ENCODE measurements at places on chromosomes 16 and 17.

- no peak for DNase-seq
Measured at GRCh38 chr17:16438173-16438556, 22.8 kb downstream of the TRPV2 start.

GRCh38 chr17:79650283-79650682 lies 39.4 kb upstream of the RBFOX3 start:
- DNase-seq, result no peak

DNA sequence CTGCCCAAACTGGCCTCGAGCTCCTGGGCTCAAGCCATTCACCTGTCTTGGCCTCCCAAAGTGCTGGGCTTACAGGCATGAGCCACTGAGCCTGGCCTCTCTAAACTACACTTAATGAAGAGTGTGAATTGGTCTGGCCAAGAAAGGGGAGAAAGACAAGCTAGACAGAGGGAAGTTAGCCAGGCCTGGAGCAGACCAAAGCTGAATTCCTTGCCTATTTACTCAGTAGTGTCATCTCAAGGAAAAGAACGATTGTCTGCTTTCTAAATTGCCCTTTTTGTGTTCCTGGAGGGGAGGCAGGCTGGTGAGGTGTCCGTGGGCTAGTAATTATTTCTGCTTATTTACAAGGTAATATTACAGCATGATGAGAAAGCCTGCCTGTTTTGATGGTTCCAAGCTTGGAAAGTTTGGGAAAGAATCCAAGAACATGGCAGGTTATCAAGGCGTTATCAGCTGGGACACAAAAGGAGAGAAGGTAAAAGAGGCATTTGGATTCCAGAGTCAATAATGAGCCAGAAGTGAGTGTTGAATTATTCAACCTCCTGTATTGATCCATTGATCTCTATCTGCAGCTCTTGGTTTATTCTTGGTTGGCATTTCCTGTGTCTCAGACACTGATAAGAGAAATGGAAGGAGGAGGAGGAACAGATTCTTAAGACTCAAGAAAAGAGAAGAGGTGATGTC lies 6.3 kb upstream of the CBFB start:
- no peak for DNase-seq

DNA sequence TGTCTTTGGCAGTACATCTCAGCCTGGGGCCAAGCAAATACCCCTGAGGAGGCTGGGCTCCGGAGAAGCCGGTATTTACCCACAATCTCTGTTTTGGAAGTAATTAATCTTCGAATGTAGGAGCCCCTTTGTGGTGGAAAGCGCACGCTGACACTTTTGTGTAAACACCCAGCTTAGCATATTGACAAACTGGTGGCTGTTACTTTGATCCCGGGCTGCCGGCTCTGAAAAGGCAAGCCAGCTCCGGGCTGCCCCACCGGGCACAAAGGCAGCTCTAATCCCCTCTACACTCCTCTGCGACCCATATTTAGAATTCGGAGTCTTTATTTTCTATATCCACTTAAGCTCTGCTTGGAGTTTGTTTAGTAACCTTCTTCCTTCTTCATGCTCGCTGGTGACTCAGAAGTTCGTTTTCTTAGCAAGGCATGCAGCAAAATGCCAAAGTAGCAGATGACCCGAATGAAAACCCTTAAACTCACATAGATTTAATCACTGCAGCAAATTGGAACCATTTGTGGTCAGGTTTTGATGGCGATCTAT lies 144.0 kb upstream of the IRX3 start:
- no peak for DNase-seq

GRCh38 chr17:16470265-16470664 lies 21.7 kb downstream of the LRRC75A start:
- DNase-seq, result no peak

- DNase-seq, result no peak
Measured at GRCh38 chr16:1771864-1772361, 570 bp upstream of the NME3 start.

DNA sequence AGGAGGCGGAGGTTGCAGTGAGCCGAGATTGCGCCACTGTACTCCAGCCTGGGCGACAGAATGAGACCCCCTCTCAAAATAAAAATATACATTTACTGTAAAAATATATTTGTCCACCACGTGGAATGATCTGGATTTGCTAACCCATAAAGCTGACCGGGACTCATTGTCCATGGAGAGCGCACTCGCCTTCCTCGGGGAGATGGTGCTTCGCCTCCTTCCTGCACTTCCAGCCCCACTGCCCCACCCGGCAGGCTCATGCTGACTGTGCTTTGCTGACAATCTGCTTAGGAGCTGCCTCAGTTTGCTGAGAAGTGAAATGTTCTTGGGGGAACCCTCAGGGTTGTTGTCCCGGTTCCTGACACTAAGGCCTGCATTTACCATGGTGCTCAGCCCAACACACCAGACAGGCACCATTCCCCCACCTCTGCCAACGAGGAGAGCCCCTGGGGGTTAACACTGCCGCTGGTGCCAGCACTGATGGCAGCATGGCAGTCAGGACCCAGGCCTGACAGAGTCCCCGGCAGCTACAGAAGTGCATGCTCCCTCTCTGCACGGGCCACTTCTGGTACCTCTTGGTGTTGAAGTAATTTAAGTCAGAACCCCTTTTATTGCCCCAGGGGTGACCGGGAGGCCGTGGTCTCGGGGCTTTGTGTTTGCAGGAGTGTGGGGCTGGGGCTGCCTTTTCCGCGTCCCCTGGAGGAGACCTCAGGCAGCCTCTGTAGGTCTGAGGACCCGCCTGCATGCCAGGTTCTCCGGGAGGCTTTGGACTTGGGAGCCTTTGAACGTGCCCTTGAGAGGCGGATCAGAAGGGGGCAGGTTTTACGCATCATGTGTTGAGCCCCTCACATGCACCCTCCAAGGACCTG lies 2.5 kb downstream of the NUBP2 start:
- no peak for DNase-seq

GRCh38 chr17:9142772-9143494 lies 121.6 kb downstream of the NTN1 start:
- no peak for DNase-seq

- DNase-seq, result no peak
Measured at GRCh38 chr16:83366228-83366627, 441.6 kb upstream of the HSBP1 start.

DNA sequence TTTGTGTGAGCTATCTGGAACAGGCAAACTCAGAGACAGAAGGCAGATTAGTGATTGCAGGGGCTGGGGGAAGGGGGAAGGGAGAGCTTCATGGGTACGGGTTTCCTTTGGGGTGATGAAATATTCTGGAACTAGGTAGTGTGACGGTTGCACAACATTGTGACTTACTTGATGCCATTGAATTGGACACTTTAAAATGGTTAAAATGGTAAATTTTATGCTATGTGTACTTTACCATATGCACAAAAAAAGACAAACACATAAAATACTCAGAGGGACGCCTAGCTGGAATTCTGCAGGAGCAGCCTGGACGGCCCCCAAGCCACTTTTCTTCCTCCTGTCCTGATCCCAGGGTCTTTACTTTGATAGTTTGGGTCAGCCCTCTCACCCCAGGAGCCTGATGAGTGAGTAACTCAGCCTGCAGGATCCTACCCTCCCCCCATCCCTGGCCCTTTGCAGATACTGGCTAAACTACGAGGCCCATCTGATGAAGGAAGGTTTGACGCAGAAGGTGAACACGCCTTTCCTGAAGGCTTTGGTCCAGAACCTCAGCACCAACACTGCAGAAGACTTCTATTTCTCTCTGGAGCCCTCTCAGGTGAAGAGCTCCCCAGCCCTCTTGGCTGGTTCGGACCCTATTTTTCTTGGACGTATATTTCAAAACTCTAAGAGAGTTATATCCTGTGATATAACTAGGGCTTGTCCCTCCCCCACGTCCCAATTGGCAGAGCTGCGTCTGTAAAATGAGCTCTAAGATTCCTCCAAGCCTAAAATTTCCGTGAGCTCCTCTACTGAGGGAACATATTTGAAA lies 7.8 kb downstream of the ADGRG3 start:
- no peak for DNase-seq

- no peak for DNase-seq
Measured at GRCh38 chr17:39925282-39926134, 1.9 kb downstream of the ORMDL3 start.

- DNase-seq, result peak; percentile 86
Measured at GRCh38 chr16:80027007-80027965, 426.7 kb upstream of the MAF start.

DNA sequence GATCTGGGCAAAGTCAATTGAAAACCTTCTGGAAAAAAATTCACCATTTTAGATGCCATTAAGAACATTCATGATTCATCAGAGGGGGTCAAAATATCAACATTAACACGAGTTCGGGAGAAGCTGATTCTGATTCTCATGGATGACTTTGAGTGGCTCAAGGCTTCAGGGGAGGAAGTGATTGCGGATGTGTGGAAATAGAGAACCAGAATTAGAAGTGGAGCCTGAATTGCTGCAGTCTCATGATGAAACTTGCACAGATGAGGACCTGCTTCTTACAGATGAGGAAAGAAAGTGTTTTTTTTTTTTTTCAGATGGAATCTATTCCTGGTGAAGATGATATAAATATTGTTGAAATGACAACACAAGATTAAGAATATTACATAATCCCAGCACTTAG lies 12.9 kb downstream of the ITGAX start:
- no peak for DNase-seq

- no peak for DNase-seq
Measured at GRCh38 chr17:72295916-72296315, 175.1 kb downstream of the SOX9 start.

GRCh38 chr17:27403480-27404005 lies 52.7 kb upstream of the KSR1 start:
- no peak for DNase-seq

DNA sequence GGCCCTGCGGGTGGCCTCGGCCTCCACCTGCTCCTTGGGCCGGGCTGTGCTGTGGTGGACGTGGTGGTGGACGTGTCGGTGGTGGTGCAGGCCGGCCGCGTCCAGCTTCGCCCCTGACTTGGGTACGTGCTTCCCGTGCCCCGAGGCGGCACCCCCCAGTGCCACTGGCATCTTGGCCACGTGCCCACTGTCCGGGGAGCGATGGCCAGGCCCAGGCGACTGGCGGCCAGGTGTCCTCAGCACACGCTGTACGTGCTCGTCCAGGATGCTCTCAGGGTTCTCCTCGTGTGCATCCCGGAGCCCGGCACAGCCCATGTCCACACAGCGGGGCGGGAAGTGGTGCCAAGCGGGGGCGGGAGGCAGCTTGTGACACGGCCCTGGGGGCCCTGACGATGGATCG lies 14.9 kb downstream of the PDIA2 start:
- DNase-seq, result no peak

Measured in epithelial cell of proximal tubule (primary cell).